Fibroblast of pulmonary artery (primary cell): ENCODE measurements at places on chromosomes 3 and 15.

GRCh38 chr15:74802862-74803447 lies 9.7 kb upstream of the LMAN1L start:
- no peak for DNase-seq

GRCh38 chr3:58375254-58375653 lies 42.6 kb downstream of the PXK start:
- no peak for DNase-seq

GRCh38 chr3:25448750-25449692 lies 21.0 kb downstream of the RARB start:
- DNase-seq: peak; percentile 79

DNA sequence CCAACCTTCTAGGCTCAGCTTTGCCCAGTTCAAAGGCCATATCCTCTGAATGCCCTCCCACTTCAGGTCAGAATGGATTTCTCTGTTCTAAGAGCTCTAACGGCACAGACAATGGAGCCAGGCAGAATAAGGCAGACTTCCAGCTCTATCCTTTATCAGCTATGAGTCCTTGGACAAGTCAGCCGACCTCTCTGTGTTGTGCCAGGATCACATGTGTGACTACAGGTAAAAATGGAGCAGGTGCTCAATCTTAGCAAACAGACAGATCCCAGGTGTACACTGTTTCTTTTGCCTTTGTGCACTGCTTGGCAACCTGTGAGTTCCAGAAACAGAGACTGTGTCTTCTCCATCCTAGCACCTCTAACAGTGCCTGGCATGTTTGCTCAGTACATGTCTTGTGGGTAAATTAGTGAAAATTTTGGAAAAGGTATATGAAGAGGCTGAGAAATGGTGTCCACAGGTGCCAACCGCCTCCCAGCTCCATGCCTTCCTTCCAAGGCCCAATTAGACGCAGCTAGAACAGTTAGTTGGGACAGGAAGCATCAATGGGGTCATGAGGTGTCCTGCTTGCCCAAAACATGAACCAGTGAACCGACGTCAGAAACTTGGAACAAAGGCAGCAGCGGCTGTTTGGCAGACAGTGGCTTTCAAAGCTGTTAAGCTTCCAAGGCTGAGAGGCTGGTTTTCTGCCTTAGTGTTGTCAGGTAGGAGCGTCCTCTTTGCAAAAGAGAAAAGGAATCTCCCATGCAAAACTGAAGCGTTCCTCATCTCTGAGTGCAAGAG lies 28.7 kb downstream of the TLE3 start:
- no peak for DNase-seq

DNA sequence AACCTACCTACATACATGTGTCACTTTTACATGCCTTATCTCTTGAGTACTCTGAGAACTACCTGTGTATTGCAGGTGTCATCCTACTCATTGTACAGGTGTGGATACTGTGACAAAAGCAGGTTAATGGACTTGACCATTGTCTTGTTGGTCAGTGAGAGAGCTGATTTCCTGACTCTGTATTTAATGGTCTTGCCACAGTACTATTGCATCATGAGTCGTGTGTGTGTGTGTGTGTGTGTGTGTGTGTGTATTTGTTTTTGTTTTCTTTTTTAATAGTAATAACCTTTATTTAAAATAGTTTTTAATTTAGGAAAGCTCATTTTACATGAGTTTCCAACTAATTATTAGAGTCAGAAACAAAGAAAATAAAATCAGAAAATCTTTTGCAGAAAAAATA lies 7.7 kb downstream of the SELENOT start:
- DNase-seq: peak; percentile 49

- DNase-seq: peak; percentile 42
Observed at GRCh38 chr3:100402256-100402655, 917 bp downstream of the LNP1 start.

- no peak for DNase-seq
Observed at GRCh38 chr3:42092006-42092405, 849 bp downstream of the TRAK1 start.

- DNase-seq: peak; percentile 82
Observed at GRCh38 chr15:101115786-101116680, 135.8 kb downstream of the CHSY1 start.

DNA sequence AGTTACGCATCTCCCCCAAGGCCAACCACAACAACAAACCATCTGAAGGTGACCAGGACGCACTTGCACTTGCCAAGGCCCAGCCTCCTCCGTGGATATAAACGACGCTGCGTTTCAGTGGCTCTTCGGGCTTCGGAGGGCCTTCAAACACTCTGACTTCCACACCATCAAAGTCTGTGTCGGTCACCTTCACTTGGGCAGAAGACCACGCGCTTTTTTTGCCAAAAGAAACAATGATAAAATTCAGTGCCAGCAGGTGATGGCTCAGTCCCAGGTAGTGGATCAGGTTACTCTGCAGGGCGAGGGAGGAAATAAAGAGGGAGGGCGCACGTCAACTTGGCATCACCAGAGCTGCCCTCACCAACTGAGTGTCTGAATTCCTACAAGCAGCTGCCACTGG lies 63.0 kb downstream of the NCEH1 start:
- no peak for DNase-seq

DNA sequence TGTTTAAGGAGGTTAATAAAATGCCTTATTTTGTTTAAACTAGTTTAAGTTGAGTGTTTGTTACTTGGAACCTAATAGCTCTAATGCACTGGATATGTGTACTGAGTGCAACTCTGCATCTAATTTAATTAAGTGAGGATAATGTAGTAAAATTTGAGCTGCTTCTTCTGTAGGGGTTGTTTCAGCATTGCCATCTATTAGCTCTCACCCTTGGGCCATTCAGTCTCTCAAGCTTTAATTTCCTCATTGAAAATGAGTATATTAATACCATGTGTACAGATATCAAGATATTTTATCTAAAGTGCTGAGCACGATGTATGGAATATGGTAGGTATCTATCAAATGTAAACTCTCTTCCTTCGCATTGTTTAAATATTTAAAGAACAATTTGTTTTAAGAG lies 375.7 kb upstream of the LRRC3B start:
- DNase-seq: no peak

- DNase-seq: no peak
Observed at GRCh38 chr3:182081096-182081495, 369.4 kb downstream of the SOX2 start.

- DNase-seq: peak; percentile 11
Observed at GRCh38 chr3:33456756-33457155, 16.6 kb upstream of the UBP1 start.

- DNase-seq: no peak
Observed at GRCh38 chr3:167936019-167936418, 159.7 kb downstream of the GOLIM4 start.

DNA sequence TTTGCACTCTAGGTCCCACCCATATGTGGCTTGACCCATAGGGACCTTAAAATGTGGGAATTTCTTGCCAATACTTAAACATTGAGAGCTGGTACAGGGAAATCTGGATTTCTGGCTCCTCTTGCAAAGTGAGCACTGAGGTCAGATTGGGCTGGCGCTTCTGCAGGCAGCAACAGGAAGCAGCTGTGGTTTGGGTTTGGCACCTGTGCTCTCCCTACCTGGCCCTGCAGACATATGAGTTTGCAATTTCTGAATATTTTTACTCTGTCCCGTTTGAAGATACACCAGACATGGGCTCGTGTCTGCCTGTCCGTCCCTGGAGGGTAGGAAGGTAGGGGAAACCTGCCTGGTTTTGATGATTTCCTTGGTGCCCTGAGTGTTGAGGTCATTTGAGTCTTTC lies 74.8 kb upstream of the SEC13 start:
- DNase-seq: no peak

GRCh38 chr3:194103505-194103904 lies 32.4 kb upstream of the HES1 start:
- no peak for DNase-seq
